Activated naive CD4-positive, alpha-beta T cell treated with anti-CD3 and anti-CD28 coated beads, Interleukin-2, amount 50 U/mL, for 16 hours (primary cell): ENCODE measurements at places on chromosomes 6 and 20.

DNA sequence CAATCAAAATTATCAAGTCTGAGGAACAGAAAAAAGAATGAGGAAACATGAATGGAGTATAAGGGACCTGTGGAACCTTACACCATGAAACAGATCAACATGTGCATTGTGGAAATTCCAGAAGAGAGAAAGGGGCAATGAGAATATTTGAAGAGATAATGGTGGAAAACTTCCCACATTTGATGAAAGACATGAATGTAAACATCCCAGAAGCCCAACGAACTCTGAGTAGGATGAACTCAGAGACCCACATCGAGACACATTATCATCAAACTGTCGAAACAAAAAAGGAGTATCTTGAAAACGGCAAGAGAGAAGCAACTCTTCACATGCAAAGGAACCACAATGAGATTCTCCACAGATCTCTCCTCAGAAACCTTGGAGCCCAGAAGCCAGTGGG lies 371.1 kb downstream of the CDKAL1 start:
- no peak for DNase-seq

DNA sequence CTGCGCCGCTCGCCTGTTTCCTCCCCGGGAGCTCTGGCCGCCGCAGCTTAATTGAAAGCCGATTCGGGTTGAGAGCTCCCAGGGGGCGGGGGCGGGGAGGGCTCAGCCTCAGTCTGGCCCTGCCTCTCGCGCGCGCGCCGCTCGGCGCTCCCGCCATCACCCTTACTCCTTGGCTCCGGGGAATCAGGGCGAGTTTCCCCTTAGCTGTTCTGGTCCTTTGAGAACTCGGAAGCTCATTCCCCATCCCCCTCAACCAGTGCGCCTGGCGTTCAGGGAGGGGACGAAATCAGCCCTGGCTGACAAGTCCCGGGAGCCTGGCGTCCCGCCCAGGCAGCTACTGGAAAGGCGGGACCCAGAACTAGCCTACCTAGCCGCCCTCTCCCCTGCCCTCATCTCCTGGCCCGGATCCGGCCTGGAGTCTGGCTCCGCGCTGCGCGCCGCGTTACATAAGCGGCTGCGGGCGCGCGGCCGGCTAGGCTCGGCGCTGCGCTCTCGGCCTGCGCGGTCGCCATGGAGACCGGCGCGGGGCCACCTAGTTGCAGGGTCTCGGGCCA lies 2.8 kb downstream of the SLC12A5 start:
- no peak for DNase-seq

GRCh38 chr20:15976047-15976736 lies 597.1 kb downstream of the KIF16B start:
- no peak for DNase-seq

- no peak for DNase-seq
Observed at GRCh38 chr6:35706468-35706867, 17.8 kb upstream of the FKBP5 start.

GRCh38 chr6:127453845-127454619 lies 5.2 kb downstream of the KIAA0408 start:
- DNase-seq: no peak

DNA sequence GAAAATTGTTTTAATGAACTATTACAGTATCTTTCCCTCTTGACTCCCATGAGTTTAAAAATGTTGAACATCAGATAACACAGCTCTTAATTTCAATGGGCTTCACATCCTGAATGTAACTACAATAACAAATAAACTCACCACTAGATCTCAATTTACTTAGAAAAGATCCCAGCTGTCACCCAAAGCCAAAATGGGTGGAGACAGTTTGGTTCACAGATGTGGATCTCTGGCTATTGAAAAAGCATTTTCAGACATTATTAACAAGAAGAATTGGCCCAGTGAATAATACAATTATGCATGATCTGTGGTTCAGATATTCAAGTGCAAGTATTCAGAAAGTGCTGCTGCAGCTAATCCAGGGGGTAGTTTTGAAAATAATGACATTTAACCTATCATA lies 184.7 kb upstream of the RALGAPA2 start:
- no peak for DNase-seq

GRCh38 chr6:86961455-86962200 lies 24.3 kb downstream of the HTR1E start:
- no peak for DNase-seq
